AG10803 (cell line): ENCODE measurements at places on chromosomes 6 and 20.

GRCh38 chr20:62138912-62139311 is 4.3 kb downstream of the PSMA7 start:
- DNase-seq, result no peak

- DNase-seq, result no peak
Measured at GRCh38 chr6:24076011-24076410, 50.0 kb upstream of the NRSN1 start.

DNA sequence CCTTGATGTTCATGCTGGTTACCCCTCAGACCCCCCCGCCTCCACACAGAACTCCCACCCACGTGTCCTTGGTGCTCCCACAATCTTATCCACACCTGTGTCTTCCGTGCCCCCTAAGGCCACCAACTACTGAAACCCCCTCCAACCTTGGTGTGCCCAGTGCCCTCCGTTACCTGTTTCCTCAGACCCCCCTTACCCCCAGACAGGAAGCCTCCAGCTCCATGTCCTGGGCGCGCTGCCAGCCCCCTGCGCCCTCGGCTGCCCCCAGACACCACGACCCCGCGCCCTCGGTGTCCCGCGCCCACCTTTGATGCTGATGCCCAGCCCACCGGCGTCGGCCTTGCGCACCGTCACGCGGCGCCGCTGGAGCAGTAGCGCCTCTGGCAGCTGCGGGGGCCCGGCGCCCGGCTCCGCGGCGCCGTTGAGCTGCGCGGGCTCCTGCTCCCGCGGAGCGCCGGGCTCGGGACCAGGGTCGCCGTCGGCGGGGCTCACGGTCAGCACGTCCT is 504 bp downstream of the SNTA1 start:
- DNase-seq, result no peak

DNA sequence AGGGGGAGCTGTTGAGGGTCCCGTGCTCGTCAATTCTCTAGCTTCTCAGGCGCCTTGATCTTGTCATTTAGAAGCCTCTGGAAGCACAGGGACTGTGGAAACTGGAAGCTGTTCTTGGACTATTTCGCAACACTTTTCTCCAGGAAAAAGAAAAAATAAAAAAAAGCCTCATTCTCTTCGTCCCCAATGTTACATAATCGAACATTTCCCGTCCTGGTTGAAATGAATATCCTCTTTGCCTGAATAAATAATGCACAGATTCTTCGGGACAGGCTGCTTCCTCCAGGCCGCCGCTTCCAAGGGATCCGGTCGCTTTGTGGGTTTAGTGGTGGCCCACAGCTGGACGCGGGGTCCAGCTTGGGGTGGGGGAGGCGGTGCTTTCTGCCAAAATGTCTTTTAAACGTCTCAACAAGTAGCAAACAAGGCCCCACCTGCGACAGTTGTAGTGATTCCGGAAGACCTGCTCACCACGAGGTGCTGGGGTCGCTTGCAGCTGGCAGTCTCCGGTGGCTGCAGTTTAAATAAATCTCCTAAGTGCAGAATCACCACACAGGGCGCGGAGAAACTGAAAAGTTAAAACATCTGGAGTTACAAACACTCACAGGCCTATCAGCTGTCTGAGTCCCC is 125.9 kb upstream of the ESR1 start:
- DNase-seq, result peak; percentile 50

GRCh38 chr6:26016963-26017631 is 54.5 kb downstream of the TRIM38 start:
- no peak for DNase-seq

- DNase-seq, result no peak
Measured at GRCh38 chr6:79684876-79685275, 53.7 kb downstream of the SH3BGRL2 start.

- no peak for DNase-seq
Measured at GRCh38 chr6:68719761-68720160, 84.7 kb downstream of the ADGRB3 start.
